Cerebellum (tissue), 4 donors: ENCODE measurements at places on chromosomes 5 and 9. TPM values are rescaled to one million over a fixed set of nuclear protein-coding genes. Genes with fewer than 3 reads are reported as not detected.

DNA sequence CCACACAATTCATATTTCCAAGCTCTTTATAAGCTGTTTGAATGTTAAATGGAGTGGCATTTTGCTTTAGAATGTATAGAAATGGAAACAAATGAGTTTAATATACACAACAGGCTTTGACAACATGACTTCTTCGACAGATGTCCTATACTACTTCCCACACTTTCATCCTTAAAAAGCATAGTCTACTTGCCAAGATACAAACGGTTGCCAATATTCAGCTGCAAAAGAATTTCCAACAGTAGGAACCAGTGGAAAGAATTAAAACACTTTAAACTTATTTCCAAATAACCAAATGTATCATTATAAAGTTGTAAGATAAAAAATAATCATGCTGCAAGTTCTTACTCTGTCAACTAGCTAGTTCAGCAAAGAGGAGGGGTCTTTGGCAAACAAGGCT lies 456.4 kb downstream of the PDE4D start:
- no peak for DNase-seq

DNA sequence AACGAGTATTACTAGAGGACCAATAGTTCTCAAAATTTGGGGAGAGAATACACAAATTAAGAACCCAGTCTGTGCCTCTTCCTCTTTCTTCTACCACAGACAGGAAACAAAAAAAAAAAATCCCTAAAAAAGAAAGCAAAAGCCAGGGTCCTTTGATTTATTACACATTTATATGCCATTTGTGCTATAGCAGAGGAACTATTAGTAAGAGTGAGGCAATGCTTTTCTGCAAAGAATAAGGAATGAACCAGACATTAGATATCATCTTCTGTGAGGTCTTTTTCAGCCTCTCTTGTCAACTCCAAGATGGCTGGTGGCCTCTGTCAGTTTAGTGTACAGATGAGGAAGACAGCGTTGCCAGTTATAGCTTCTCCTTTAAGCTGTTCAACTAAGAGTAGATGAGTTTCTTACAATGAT lies 127.6 kb downstream of the RFX3 start:
- DNase-seq: no peak

- DNase-seq: peak; percentile 45
Observed at GRCh38 chr5:181217111-181217802, 5.8 kb upstream of the TRIM41 start.

DNA sequence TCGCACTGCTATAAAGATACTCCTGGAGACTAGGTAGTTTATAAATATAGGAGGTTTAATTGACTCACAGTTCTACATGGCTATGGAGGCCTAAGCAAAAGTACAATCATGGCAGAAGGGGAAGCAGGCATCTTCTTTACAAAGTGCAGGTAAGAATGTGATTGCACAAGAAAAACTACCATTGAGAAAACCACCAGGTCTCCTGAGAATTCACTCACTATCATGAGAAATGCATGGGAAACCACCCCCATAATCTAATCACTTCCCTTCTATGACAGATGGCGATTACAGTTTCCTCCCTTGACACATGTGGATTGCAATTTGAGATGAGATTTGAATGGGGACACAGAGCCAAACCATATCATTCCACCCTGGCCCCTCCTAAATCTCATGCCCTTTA lies 121.2 kb upstream of the ST8SIA4 start:
- DNase-seq: no peak

GRCh38 chr5:123101556-123101955 lies 12.5 kb downstream of the PRDM6 start:
- no peak for DNase-seq

DNA sequence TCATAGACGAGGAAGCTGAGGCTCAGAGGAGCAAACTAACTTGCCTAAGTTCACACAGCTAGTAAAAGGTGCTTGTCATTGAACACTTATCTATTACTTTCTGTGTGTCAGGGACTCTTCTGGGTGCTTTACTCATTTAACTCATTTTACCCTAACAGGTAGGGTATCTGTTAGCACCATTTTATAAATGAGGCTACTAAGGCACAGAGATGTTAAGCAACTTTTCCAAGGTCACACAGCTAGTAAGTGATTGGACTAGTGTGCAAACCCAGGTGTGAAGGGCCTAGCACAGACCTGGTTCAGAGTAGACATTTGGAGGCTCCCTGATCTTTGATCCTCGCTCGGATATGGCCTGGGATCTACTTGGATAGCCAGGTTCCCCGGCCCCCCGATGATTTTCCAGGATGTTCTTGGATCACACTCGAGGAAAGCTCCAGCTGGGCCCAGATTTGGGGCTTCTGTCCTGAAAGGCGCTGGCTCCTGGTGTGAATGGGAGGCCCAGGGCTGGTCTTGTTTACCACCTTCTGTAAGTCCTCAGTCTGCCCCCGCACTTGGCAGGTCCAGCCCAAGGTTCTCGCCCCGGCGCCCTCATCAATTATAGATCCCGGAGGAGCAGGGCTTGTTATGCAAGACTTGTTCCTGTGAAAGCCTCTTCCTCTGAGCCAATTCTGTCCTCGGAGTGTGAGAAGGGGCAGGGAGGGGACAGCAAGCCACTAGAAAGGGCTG lies 37.5 kb downstream of the GSN start:
- DNase-seq: no peak

DNA sequence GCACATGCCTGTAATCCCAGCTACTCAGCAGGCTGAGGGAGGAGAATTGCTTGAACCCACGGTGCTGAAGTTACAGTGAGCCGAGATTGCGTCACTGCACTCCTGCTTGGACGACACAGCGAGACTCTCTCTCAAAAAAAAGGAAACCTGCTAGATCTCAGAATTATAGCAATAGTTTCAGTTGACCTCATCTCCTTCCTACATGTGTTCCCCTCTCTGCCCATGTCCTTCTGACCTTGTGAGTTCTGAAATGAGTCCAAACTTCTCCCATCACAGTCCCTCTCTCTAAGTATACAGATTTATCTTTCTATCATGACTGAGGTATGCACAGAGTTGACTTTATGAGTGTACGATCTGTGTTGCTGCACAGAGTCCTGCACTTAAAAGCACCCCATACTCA lies 44.6 kb upstream of the SHOC1 start:
- DNase-seq: no peak

DNA sequence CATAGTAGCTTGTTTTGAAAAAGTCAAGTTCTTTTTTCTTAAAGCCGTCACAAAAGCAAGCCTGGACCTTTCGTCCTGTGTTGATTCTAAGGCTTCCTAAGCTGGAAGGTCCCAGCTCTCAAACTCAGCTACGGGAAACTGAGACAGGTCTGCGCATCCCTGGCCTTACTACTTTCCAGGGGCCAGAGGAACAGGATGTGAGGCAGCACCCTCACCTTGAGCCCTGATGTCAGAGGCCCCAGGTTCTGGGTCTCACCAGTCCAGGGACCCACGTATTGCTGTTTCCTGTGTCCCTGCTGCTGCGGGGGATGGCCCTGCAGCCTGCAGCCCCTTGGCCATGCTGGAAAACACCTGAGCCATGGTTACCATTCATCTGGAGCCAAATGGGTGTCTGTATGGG lies 123.9 kb downstream of the COL23A1 start:
- no peak for DNase-seq

ACSL6 gene
- 55.9 TPM for total RNA-seq

ARHGEF28 gene
- 6.7 TPM for total RNA-seq

PCDHGC4 gene
- total RNA-seq: 63.2 TPM

CMYA5 gene
- 3.2 TPM for total RNA-seq

CDKN2A gene
- not detected for total RNA-seq

RXFP3 gene
- total RNA-seq: 0.36 TPM

ACOT12 gene
- 2.4 TPM for total RNA-seq
